T-helper 2 cell (primary cell): ENCODE measurements at places on chromosomes 2 and 18.
A peak's percentile ranks its signal among the peaks of the same experiment; 100 is the strongest.

DNA sequence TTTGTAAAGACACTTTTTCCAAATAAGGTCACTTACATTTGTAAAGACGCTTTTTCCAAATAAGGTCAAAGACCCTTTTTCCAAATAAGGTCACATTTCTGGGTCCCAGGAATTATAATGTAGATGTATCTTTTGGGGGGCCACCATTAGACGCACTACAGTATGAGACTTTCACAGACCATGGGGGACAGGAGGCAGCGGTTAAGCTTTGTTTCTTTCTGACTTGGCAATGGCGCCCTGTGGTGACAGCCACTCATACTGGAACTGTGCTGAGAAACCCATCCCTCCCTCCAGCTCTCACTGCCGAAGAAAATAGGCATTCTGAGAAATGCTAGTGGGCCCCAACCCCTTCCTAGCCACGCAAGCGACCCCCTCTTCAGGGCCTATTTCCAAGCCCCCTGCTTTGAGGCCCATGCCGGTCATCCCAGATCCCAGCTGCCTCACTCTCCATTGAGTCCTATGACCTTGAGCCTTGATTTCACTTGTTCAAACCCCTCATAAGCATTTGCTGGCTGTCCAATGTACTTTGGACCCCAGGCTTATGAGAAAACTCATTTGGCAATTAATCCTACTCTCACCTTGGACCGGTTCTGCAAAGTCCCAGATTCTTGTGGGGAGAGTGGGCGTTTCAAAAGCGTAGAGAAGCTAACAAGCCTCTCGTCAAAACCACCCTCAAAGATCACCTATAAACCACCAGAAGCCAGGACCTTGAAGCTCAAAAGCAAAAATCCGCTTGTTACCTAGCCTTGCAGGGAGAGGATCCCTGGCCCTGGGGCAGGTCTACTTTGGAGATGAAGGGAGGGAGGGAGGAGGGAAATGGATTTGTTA lies 11.3 kb upstream of the SPATA3 start:
- DNase-seq = peak; percentile 49

DNA sequence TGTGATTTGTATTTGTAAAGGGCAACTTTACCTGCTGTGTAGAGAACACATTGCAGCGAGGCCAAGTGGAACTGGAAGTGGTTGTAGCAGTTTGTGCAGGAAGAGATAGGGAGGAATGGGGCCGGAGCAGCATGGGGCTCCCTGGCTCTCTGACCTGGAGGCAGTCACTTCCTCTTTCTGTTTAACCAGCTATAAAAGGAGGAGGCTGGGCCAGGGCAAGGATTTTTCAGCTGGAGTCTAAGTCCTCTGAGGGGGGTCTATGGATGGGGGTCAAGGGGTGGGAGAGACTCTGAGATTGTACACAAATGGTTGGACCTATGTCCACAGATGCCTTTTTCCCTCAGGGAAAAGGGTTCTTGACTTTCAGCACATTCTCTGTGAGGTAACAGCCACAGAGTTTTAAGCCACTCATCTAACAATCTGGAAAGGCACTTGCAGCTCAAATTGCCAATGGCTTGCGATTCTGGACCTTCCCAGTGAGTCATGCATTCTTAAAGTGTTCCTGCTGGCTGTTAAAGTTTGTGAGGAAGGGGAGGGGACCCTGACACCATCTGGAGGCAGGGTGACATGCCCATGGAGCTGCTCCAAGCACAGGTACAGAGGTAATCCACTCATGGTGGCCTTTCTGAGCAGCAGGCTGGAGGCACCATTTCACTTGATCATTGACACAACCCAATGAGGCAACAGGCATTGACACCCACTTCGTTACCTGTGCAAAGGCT lies 347.0 kb downstream of the CYRIA start:
- no peak for DNase-seq

- DNase-seq = no peak
Measured at GRCh38 chr2:18987016-18987415, 371.4 kb downstream of the OSR1 start.

- no peak for DNase-seq
Measured at GRCh38 chr18:31980863-31981262, 37.8 kb upstream of the RNF125 start.

GRCh38 chr2:177432703-177433102 lies 40.1 kb downstream of the AGPS start:
- DNase-seq = no peak

DNA sequence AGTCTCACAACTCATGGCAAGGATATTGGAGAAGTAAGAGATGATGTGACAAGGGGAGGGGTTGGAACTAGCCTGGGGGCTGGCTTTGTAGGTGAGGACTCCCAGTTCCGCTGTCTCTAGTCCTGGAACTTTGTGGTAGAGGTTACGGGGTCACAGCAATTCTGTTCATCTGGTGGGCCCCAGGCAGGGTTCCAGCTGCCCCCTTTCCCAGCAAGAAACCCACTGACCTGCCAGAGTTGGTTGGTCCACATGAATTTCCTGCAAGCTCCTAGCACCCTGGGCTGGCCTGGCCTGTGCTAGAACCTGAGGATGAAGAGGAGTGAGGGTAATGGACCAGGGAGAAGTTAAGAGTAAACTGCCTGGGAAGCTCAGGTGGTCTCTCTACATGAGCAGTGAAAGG lies 41.3 kb downstream of the PSD4 start:
- no peak for DNase-seq

GRCh38 chr2:44335806-44336538 lies 25.3 kb downstream of the PREPL start:
- DNase-seq = no peak

DNA sequence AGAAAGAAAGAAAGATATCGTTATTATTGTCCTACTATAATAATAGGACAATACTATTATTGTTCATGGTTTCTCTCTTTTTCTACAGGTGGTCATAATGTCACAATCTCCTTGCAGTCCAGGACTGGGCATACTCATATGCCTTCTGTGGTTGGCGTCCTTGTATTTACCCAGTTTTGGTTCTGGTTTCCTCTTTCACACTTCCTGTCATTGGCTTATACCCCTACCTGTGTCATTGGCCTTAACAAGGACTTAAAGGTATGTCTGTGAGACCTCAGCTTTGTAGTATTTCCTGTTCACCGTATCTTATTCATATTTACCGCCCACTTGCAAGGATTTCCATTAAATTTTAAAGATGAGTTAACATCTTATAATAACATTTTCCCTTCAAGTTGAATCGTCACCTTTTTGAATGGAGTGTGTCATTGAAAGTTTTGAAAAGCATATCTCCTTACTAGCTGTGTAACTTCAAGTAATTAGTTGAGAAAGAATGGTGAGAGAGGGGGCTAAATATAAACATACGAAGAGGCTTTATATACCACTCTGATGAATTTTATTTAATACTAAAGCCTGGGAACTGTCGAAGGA lies 36.5 kb upstream of the HTR2B start:
- DNase-seq = no peak

DNA sequence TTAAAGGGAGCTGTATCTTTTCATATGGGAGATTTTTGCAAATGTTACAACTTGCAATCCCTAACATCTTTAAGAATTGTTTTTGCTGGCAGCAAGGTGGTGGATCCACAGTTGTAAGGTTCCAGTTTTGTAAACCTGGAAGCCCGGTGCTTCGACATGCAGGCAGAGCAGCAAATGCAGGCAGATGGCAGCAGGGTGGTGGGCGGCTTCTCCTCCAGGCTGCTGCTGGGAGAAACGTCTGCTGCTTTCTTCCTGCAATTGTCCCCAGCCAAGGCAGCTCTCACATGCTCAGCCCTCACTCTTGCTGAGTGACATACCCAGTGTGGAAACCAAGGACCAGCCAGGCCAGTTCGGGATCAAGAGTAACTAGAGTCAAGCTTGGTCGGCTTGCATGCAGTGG lies 166.0 kb downstream of the SEPTIN10 start:
- DNase-seq = no peak

DNA sequence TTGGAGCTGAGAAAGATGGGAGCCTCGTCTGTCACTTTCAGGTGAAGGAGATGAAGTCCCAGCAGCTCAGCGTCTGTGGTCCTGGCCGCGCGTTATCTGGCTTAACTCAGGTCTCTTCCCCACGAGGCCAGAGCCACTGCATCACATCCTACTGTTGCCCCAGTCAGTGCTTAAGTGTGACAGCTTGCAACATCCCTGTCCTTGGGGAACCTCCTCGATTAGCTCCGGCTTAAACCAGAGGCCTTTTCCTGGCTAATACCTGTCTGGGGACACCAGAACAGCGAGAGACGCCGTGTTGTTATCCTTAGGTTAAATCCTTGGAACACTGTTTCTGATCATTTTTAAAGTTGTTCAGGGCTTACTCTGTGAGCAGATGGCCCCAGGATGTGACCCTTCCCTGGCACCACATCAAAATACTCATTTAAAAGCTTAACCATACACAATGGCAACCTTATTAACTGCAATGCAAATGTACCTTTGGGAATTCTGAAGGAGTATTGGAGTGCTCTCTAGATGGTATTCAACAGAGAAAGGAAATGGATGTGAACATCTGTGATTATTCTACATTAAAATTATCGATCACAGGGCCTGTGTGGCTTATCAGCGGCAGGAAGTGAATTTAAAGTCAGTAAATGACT lies 61.2 kb upstream of the SPP2 start:
- DNase-seq = no peak

- DNase-seq = no peak
Measured at GRCh38 chr2:210901326-210901725, 344.9 kb downstream of the CPS1 start.

- DNase-seq = no peak
Measured at GRCh38 chr2:37797081-37797480, 125.6 kb upstream of the CDC42EP3 start.

DNA sequence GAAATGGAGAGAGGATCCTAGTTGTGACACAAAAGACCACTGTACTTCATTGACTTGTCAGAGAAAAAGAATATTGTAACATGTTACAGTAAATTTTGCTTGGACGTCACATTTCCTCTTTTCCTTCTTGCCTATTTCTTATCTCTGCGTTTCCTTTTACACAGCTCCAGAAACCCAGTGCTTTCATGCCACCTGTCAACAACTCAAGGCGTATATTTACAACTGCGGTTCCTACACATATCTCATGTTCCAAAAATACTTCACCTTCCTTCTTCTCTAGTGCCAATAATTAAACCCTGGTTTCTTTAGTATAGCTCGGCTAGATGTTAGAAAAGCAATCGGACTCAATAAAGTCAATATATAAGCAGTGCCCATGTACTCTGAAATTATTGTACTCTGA lies 911.5 kb upstream of the FSHR start:
- DNase-seq = no peak

DNA sequence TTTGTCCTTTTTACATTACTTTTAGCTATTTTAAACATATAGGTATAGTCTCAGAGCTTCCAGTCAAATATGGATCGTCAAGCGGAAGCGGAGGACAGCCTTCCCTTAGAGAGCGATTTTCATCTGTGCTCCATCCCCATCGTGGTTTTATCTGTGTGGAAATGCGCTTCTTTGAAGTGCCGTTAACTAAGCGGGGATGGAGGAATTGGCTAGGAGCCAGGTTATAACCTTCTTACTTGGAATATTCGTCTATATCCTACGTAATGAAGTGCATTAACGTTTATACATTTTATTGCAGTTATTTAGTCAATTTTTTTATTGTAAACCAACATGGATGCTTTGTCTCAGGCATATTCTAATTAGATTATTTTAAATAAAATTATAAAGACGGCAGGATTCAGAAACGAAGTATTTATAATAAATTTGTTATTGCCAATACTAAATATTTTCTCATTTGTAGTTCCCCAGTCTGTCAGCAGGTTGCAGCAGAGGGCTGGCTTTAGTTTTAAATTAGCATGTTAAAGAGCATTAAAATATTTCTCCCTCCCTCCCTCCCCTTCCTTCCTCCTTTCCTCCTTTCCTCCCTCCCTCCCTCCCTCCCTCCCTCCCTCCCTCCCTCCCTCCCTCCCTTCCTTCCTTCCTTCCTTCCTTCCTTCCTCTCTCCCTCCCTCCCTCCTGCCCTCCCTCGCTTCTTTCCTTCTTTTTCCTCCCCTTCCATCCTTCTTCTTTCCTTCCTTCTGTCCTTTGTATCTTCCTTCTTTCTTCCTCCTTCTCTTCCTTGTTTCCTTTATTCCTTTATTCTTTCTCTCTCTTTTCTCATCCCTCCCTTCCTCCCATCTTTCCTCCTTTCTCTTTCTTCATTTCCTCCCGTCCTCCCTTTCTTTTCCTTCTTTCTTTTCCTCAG lies 80.6 kb upstream of the DOCK10 start:
- no peak for DNase-seq

GRCh38 chr18:68840554-68841263 lies 42.8 kb downstream of the CCDC102B start:
- no peak for DNase-seq

DNA sequence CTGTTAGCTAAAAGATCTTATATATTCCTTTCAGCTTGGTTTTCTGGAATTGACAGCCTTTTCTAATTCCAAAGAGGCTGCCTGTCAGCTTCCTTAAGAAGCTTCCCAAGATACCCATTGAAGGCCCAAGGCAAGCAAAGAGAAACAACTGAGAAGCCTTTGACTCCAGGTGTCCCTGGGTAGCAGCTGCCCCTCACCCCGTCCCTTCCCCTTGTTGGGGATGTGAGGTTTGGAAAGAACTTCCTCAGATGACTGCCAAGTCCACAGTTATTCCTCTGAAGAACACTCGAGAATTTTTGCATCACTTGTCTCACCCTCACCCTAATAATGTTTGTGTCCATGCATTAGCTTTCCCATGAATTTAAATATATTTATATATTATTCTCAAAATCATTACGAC lies 13.3 kb downstream of the MAPRE3 start:
- DNase-seq = no peak

DNA sequence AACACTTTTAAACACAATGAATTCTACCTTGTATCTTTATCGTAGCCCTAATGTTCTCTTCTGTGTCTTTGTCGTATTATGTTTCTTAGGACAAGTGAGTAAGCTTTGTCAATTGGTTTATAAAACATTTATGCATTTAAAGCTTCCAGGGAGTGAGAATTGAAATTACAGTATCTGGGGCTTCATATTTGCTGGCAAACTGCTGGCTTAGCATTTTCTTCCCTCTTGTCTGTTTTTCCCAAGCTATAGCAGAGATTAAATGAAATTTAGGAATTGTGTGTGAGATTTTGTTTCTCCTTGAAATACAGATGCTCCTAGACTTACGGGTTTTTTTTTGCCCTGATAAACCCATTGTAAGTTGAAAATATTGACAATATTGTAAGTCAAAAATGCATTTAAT lies 73.3 kb downstream of the FMNL2 start:
- no peak for DNase-seq

- no peak for DNase-seq
Measured at GRCh38 chr18:57984490-57985115, 59.4 kb upstream of the NEDD4L start.

GRCh38 chr2:98155716-98156115 lies 68.7 kb downstream of the VWA3B start:
- no peak for DNase-seq

GRCh38 chr2:15734674-15735483 lies 143.2 kb downstream of the DDX1 start:
- no peak for DNase-seq

DNA sequence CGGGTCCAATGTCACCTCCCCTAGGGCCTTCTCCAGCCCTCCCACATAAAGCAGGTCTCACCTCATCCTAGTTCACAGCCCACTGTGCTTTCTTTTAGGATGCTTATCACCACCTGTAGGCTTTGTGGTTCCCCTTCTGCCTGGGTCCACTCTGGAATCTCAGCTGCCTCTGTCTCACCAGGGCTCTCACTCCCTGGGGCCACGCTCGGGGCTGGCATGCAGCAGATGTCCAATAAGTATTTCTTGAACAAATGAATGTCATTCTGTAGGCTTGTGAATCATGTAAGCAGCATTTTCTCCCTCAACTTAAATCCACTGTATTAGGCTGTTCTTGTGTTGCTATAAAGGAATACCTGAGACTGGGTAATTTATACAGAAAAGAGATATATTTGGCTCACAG lies 4.3 kb upstream of the SH3BP4 start:
- no peak for DNase-seq
